ENCODE measurements at places on chromosomes 4 and X. TPM values are rescaled to one million over a fixed set of nuclear protein-coding genes. Genes with fewer than 3 reads are reported as not detected.

ZNF81 gene
- polyA plus RNA-seq, result 2.1 TPM

DNA sequence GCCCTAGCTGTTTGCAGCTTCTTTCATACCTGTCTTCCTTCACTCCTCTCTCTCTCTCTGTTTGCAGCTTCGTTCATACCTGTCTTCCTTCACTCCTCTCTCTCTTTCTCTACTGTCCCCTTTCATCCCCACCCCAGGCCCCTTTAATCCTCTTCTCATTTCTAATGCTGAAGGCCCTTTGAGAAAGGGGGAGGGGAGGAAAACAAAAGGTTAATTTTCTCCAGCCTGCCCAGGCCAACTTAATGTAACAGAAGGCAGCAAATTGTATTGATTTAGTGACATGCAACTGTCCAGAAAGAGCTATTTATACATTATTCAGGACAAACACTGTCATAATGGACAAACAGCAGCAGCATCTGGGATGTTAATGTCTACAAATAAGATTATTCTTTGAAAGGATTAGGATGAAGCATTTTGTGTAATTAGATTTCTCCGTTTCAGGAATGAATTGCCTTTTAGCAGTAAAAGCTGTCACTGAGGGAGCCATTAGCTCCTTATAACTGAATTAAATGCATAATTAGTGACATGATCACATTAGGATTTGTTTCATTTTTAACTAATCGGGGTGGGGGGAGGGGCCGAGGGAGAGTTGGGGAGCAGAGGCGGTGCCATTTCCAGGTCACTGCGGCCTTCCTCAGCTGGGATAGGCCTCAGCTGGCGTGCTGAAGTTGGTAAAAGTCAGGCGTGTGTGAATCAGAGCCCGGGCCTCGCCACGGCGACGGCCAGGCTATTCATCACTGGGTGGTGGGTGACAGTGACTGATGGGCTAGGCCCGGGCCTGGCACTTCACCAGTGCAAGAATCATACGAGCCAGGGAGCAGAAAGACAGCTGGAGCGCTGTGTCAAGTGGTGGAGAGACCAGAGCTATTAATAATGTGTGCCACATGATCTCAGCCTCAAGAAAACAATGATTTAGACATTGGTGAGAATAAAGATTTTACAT, 174.5 kb downstream of the NKX6-1 start:
- DNase-seq, result no peak

DNA sequence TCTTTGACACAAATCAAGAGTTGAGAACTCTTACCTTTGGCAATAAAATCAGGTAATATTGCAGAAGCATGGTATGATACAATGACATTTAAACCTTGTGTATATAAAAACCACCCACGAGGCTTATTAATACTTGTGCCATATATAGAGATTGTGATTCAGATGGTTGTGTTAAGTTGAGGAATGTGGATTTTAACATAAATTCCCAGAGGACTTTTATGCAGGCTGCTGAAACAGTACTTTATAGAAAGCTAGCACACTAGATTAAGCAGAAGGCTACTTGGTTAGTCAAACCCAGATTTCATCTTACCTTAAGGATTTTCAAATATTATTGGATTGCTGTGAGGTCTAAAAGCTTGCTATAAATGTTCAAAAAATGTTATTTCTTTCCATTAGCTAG, 325.7 kb upstream of the PCDH10 start:
- DNase-seq, result no peak

ZNF157 gene
- polyA plus RNA-seq, result not detected

DNA sequence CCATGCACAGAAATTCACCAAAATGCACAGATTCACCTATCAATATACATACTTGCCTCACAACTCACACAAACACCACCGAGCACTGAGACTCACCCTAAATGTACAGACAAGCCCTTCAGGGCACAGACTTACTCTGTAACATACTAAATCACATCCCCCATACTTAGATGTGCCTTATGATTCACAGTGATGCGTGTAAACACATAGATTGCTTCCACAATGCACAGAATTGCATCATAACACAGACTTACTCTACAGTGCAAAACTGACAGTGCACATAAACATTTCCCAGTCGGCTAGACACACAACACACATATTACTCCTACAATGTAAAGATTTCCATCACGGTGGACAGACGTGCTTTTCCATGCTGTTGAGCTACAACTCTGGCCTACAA, 6.2 kb downstream of the LINC00632 start:
- peak; percentile 54 for DNase-seq

INTS6L gene
- polyA plus RNA-seq, result 5.1 TPM

DNAAF6 gene
- polyA plus RNA-seq, result not detected

DNA sequence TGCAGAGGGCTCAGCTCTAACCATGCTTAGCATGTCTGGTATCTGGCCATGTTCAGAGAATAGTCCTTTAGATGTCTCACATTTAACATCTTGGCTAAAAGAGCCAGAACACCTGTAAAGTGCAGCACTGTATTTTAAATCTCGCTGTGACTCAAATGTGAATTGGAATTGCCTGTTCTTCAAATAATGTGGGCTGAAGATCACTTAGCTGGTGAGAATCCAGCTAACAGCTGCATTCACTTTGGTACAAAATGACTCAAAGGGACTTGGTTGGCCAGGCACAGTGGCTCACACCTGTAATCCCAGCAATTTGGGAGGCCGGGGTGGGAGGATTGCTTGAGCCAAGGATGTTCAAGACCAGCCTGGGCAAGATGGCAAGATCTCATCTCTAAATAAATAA, 63.5 kb upstream of the PLAC8 start:
- DNase-seq, result no peak

GRCh38 chr4:69497886-69498395, 2.2 kb upstream of the UGT2B4 start:
- no peak for DNase-seq

GRCh38 chrX:7059859-7060258, 87.7 kb upstream of the STS start:
- DNase-seq, result no peak

TAF7L gene
- 0.22 TPM for polyA plus RNA-seq
